Fibroblast of skin of back (primary cell): ENCODE measurements at places on chromosomes 3 and 15.

DNA sequence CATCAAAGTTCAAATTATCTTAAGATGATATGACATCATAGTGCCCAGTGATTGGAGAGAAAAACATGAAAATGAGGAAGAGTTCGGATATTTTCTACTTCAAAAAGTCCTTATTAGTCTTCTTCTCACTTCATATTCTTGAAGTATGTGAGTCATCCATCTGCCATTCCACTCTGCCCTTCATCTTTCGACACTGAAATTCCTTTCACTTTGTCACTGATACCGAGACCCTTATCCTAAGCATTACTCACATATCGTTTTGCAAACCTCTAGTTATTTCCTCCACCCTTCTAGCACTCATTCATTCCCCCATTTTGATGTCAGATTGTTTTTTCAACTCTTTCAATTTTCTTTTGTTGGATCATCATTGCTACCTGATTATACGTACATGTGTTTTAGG lies 4.0 kb downstream of the OR5H14 start:
- DNase-seq: peak; percentile 0

DNA sequence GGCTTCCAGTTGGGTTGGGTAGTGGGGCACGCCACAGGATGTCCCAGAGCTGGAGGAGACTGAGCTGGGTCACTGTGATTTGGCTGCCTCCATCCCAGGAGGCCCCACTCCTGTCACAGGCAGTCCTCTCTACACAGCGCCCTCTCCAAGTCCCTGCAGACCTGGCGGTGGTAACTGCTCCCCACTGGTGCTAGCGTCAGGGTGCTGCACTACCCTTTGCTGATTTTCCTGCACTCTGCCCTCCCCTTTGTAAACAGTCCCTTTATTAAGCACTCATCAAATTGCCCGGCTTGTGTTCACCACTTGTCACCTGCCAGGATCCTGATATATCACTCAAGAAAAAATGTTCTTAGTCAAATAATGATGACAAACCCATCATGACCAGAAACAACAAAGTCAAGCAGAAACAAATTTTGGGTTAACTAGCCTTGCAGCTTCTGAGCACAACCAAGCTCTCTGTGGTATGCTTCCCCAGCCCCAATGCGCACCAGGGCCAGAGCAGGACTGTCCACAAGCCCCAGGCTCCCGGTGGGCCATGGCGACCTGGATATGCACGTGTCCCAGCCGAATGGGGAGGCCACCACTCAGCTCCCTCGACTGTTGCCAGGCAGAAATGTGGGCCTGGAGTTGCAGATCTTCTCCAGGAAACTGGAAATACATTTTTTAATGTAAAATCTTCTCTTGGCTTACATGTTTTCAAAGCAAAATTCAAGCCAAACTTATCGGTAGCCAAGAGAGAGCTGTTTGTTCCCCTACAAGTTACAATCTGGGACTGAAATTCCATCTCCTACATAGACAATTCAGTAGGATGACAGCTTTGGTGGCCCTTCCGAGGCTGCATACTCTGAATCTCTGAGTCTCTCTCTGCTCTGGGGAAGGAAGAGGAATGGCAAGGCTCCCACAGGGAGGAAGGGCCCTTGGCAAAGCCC lies 24.5 kb downstream of the MEGF11 start:
- DNase-seq: no peak

- peak; percentile 52 for DNase-seq
Measured at GRCh38 chr3:48429317-48429959, 448 bp downstream of the PLXNB1 start.

GRCh38 chr15:101494251-101494796 lies 4.8 kb upstream of the PCSK6 start:
- no peak for DNase-seq

GRCh38 chr15:51237816-51238215 lies 100.6 kb downstream of the CYP19A1 start:
- no peak for DNase-seq

DNA sequence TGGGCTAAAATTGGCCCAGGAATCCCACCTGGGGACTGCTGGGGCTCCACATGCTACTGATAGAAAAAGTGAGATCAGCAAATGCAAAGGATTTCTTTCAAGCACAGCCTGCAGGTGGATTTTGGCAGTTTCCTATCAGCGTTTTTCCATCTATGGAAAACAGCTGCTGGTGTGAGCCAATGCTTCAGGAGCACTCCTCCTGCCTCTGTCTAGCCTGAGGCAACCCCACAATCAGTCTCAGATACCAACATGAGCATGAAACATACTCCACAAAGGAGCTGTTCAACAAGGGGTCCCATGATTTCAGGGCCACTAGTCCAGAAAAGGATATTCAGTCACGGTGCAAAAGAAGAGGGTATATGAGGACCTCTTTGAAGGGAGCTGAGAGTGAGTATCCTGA lies 311.5 kb upstream of the THBS1 start:
- no peak for DNase-seq

DNA sequence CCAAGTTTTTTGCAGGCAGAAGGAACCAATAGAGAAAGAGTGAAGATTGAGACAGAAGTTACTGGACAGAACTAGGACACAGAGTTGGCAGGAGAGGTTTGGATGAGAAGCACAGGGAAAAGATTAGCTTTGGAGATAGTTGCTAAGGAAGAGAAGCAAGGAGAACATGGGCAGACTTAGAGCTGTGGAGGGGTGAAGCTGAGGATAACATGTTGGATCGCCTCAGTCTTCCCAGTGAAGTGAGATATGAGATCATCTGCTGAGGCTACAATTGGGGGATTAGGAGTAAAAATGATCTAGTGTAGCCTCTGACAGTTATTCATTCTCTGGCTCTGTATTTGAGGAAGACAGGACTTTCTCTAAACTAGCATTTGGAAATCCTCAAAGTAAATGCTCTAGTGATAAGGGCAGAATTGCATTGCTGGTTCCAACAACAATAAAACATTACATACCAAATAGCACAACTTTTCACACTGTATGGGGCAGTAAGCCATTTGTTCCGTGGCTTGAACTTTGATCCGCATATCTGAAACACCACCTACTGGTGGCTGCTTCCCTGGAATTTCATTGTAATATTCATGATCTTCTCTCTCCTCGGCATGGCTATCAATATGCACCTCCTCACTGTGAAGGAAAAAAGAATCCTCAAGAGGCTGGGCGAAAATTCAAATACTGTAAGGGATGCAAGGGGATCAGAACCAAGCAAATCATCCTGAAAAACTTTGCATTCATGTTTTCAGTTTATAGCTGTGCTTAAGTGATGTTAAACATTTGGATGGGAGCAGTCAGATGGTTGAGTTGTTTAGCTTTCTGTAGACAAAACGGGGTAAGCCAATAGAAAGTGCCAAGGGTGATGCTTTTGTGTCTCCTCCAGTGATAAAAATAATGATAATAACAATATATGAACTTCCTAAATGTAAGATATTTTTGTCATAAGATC lies 22.2 kb upstream of the EID1 start:
- DNase-seq: peak; percentile 64

DNA sequence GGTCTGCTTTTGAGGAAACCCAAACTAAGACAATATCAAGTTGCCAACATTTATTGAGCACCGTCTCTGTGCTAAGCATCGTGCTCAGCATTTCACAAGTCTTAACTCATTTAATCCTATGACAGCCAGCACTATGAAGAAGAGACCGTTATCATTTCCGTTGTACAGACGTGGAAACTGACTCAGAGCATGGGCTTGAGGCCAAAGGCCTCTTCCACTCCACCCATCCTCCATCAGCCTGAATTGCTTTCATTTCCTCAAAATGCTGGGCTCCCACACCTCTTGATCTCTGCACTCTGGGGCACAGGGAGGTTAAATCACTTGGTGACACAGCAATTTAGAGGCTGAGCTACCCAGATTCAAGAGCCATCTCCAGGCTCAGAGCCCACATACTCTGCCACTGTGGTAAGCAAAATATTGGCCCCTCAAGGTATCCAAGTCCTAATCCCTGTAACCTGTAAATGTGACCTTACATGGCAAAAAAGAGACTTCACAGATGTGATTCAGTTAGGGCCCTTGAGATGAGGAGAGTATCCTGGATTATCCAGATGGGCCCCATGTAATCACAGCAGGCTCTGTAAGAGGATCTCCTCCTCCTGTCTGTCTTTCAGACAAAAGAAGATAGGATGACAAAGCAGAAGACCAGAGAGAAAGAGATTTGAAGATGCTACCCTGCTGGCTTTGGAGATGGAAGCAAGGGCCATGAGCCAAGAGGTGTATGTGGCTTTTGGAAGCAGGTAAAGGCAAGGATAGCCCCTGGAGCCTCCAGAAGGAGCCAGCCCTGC lies 24.3 kb upstream of the FLNB start:
- peak; percentile 94 for DNase-seq

GRCh38 chr15:96992817-96993216 lies 662.3 kb downstream of the NR2F2 start:
- DNase-seq: no peak

- DNase-seq: no peak
Measured at GRCh38 chr15:85773249-85773648, 21.5 kb downstream of the KLHL25 start.

- peak; percentile 61 for DNase-seq
Measured at GRCh38 chr15:101652786-101653430, 727 bp upstream of the TM2D3 start.

DNA sequence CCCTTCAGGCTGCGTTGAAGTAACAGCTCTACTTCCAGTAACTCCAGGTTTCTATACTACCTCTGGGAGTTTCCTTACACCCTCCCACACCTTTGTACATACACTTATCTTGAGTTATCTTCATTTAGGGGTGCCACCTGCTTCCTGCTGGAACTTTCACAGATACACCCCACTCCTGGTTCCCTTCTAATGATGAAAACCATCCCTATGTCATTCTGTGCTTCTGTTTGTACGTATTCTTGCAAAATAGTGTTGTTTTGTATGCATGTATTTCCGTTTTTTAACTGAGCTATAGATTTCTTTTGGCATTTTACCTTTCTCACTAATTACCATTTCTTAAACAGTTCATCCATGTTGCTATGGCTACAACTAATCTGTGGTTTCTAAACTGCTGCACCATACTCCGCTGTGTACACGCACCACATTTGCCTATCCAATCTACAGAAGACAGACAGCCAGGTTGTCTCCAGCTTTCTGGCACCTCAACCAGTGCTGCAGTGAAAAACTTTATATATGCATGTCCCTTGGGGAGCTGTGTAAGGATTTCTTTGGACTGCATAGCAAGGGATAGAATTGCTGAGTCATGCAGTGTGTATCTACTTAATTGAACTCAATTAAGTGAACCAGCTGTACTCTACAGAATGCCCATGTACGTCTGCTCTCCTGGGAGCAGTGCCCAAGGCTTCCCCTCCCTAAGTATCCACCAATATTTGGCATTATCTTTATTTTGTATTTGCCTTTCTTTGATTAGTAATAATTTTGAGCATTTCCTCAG lies 61.4 kb upstream of the ST8SIA2 start:
- no peak for DNase-seq

GRCh38 chr15:36501063-36501678 lies 78.3 kb upstream of the CDIN1 start:
- DNase-seq: peak; percentile 80

DNA sequence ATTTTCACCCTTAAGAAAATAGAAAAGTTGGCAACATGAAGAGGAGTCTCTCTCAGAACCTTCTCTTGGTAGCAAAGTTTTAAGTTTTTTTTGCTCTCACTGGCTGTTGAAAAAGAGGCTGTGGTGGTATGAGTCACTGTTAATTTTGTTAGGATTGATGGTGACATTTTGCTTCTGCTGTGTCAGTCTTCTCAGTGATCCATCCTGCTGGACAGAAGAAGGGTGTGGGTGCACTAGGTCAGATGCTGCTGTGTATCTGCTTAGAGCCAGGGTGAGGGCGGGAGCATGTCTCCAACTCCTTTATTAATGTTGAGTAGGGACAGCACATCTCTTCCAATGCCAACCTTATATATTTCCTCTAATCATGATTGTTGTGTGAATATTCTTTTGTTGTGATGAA lies 369.5 kb downstream of the FEZF2 start:
- peak; percentile 12 for DNase-seq

DNA sequence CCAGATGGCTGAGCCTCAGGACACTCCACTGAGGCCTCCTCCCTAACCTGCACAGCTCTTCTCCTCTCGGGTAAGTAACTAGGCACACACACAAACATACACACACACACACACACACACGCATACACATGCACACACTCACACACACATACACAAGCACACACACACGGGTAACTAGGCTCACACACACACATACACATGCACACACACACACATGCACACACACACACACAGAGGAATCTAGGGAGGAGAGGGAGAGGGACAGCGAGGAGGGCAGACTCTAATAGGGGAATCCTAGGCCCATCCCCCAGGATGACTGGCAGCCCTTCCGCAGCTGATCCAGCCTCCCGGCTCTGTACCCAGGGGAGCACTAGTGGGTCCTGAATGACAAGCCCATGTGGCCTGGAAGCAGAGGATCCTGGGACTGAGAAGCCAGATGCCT lies 177.4 kb upstream of the LINGO1 start:
- peak; percentile 31 for DNase-seq

DNA sequence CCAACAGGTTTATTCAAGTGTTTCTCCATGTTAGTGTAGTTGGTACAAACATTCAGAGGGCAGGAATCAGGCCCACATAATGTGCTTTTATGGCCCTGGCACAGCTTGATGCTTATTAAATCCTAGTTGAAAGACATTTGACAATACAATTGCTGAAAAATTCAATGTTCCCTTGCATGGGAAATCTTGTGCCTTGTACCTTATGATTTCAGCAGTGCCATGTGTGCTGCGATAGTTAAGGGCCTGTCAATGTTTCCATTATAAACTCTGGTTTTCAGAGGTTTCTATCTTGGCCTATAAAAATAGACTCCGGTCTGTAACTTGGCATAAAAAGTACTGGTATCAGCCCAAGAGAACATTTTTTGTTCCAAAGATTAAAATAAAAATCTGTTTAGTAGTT lies 207.2 kb downstream of the TBC1D5 start:
- DNase-seq: no peak

DNA sequence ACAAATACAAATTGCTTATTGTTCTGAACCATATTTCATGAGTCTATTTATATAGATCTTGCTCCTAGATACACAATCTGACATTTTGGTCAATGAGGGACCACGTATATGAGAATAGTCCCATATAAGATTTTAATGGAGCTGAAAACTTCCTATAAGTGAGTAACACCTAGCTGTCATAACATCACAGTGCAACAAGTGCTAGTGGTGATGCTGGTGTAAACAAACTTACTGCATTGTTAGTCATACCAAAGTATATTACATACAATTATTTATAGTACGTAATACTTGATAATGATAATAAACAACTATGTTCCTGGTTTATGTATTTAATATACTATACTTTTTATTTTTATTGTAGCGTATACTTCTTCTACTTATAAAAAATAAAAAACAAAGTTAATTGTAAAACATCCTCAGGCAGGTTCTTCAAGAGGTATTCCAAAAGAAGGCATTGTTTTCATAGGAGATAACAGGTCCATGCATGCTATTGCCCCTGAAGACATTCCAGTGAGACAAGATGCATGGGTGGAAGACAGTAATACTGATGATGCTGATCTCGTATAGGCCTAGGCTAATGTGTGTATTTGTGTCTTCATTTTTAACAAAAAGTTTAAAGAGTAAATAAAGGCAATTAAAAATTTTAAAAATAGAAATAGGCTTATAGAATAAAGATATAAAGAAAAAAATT lies 46.8 kb upstream of the NAALADL2 start:
- no peak for DNase-seq

- no peak for DNase-seq
Measured at GRCh38 chr3:136752172-136752421, at the start of gene STAG1. TSS of gene STAG1 (minus strand) at chr3:136752378. CDS start at chr3:136630898, 121,480 bp downstream.
